ENCODE measurements at places on chromosomes 7 and 10.

GRCh38 chr10:8006274-8006999, 48.1 kb upstream of the GATA3 start:
- DNase-seq, result no peak

GRCh38 chr7:84187813-84188510, 6.6 kb downstream of the SEMA3A start:
- DNase-seq, result no peak

GRCh38 chr7:14924398-14924797, 21.8 kb upstream of the DGKB start:
- no peak for DNase-seq

DNA sequence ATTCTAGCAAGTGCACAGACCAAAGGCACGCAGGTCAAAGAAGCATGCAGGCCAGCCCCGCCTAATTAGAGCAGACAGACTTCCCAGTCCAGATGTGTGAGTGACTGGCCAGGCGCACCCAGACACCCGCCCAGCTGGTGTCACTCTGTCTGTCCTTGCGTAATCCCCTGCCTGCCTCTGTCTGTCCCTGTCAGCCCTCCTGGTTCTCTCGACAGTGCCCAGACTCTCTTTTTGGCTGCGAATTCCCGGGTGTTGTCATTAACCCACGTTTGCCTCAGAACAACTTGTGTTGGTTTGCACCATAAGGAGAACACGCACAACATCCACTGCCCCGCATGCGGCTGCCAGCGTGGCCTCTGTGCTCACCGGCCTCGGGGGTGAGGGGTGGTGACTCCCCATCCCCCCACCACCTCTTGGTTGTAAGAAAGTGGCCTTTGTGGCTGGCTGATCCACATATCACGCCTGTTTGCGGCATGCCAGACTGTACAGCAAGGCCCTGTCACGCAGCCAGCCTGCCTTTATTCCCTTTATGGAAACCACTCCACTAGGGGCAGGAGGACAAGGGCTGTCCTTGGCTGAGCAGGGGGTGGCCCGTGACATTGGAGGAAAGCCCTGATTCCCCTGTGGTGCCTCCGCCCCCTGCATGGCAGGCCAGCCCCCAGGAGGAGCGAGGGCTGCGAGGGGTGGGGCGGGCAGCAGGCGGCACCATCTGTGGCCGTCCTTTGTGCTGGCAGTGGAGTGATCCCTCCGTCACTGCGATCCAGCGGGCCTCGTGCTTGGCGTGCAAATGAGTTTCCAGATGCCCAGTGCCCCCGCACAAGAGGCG, 72.8 kb upstream of the PPIF start:
- no peak for DNase-seq

DNA sequence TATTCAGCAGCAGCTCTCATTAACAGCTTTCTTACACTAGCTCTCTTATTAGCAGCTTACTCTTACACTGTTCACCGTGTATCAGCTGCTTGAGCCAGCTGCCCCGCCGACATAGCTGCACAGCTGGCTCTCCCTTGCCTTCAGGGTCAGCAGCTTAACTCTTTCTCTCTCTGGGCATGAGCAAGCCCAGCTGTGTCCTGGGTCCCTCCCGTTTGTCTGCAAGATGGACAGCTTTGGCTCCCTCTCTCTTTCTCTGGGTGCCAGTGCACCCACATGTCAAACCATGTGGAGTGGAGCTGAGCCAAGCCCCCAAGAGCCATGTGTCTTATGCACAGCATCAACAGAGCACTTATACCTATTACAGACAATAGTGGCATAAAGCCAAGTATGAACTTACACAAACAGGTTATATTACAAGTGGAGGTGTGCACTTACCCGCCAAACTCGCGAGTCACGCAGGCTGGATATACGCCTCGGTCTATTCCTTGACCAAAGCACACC, 35.7 kb upstream of the MTPAP start:
- no peak for DNase-seq

DNA sequence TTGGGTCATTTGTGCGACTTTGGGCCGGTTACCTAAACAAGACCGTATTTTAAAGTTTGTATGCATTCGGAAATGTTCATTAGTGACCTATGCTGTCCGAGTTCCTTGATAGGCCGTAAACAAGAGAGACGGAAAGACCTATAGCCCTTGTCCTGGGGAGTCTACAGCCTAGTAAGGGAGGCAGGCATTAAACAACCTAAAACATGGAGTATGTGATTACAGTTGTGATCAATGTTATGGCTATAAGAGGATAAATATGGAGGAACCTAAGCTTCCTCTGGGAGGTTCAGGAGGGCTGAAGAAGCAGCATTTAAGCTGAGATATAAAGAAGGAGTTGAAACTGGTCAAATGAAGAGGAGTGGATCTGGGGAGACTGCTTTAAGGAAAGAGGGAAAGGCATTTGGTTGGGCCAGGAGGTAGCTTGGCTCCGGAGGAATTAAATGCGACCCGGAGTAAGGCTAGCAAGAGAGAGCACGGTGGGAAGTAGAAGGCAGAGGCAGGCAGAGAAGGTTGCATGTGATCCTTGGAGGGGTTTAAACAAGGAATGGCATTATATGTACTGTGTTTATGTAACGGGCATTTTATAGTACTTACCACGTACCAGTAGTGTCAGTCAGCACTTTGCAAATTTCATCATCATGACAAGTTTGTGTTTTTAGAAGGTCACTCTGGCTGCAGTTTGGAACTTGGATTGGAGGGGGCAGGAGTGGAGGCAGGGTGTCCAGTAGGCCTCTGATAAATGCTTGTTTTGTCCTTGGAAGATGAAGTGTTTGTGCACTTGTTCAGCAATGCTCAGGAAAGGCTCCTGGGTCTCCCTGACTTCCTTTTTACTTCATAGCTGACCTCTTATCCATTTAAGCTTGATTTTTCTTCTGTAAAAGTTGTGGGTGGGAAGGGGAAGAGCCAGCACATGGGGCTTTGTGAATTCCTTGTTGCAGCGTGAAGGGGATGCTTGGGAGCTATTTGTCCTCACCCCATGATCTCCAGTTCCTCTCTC, 1.0 kb upstream of the AVPI1 start:
- no peak for DNase-seq

GRCh38 chr10:43903451-43903850, 254.8 kb upstream of the ZNF32 start:
- DNase-seq, result no peak

- no peak for DNase-seq
These were observed 54.9 kb downstream of the SEM1 start for GRCh38 chr7:96654630-96655188.

DNA sequence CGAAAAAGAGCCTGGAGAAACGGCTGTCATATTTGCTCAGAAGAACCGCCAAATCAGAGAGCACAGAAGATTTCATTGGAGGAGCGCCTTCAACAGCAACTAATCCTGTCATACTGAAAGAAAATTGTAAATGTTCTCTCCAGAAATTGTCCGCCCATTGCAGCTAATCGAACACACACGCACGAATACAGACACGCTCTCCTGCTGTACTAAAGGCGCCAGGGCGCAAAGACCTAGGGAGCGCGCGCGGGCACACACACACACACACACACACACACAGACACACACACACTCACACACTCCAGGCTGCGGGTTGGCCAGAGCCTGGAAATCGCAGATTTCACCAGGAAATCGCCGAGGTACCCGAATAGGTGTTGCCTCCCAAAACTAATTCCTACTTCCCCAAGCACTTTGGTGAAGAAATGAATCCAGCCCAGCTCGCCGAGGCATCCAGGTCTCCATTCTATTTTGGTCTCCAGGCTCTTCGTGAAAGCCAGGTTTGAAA, at the start of gene CHRM2:
Gene CHRM2, plus strand, starts transcription at position 157 of the 505 bp plus-strand sequence. CDS start 146,214 bp downstream, outside the sequence.
- no peak for DNase-seq

DNA sequence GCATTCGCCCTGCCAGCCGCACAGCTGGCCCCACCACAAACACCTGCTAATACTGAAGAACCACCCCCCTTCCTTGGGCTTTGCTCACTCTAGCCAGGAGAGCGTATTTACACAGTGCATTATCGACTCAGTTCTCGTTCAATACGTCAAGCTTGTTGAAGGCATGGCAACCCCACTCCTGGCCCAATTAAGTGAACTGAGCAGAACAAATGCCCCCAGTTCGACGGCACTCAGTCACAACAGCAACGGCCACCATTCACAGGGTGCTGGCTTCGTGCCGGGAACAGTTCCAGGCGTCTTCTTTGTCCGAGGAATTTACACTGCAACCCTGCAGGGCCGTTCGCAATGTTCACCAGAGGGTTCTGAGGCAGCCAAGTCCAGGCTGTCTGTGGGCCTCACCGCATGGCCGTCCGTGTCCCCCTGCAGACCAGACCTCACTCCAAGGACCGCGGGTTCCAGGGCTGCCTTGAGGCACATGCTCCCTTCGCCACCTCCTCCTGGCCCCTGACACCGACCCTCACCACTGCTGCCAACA, 175.3 kb downstream of the DIP2C start:
- DNase-seq, result no peak

DNA sequence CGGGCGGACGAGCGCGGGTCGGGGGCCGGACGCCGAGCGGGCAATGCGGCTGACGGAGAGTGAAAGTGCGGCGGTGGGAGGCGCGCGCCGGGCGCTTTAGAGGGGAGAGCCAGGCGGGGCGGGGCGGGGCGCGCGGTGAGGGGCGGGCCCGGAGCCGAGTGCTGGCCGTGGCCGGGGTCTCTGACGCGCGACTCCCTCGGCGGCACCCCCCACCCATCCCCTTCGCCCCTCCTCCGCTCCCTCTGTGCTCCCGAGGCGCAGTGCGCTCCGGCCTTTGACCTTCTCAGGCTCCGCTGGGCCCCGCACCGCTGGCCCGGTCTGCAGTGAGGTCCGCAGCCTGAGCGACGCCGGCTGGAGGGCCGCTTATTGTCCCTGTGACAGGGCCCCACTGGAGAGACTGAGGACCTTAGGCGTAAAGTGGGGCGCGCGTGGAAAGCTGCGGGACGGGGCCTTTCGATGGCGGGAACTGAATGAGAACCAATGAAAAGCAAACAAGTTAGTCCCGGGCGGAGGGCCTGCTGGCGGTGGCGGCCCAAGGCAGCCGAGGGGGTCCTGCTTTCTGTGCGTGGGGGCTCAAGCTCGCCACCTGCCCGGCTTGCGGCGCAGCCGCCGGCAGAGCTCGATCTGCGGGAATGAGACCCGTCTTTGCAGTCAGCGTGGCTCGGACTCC, at the start of gene CXCL12:
Gene CXCL12, minus strand, starts transcription at position 72 of the 670 bp plus-strand sequence. CDS start 92 bp downstream, outside the sequence.
- DNase-seq, result no peak

- DNase-seq, result no peak
These were observed 178.2 kb upstream of the NAMPT start for GRCh38 chr7:106462914-106463482.

GRCh38 chr7:67912437-67912836, 915.8 kb downstream of the TYW1 start:
- no peak for DNase-seq

DNA sequence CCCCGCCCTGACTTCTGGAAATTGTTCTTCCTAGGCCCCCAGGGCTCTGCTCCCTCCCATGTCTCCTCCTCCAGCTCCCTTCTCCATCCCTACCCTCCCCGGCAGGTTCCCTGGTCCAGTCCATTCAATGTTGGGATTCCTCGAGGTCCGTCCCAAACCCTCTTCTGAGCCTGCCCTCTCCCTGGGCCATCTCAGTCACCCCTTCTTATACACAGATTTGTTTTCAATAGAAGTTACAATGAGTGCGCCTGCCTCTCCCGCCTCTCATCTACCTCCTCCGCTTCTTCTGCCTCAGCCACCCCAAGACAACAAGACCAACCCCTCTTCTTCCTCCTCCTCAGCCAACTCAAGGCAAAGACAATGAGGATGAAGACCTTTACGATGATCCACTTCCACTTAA, 67.9 kb downstream of the OAT start:
- DNase-seq, result no peak

GRCh38 chr10:13776861-13777311, 190.1 kb downstream of the PRPF18 start:
- no peak for DNase-seq

DNA sequence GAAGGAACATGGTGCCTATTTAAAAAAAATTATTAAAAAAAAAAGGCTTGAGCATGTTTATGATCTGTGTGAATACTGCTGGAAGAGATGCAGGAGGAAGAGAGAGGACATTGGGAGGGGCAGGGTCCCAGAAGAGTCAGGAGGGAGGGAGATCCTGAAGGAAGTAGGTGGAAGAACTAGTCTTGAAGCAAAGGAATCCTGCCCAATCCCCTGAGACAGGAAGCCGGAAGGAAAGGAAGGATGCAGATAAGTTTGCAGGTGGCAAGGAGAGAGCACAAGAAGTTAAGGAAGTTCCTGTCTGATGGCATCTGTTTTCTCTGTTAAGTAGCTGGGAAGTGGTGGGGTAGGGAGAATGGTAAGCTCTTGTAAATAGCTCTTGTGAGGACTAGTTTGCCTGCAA, 318.5 kb downstream of the DOCK4 start:
- DNase-seq, result no peak
